ENCODE measurements at places on chromosomes 16 and 17.

DNA sequence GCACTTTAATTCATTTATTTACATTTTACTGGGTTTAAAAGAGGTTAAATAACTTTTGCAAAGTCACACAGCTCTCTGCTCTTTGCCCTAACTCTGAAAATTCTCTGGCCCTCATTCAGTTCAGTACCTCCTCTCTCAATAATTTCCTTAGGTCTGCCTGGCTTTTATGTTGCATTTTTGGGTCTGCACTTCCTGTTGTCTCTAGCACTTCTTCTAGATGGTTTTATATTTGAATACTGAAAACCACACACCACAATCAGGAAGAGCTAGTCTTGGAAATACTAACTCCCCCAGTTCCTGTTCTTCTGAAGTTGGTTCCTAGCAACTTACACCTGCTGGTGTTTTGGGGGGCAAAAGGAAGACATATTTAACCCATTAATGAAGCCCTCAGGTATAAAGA lies 577.9 kb downstream of the HS3ST4 start:
- no peak for DNase-seq

GRCh38 chr16:11586856-11587642 lies at the start of gene LITAF:
LITAF (minus strand) TSS chr16:11586919; CDS start chr16:11556730, 30,189 bp downstream.
- DNase-seq, result no peak

GRCh38 chr16:61891460-61891859 lies 144.8 kb downstream of the CDH8 start:
- DNase-seq, result no peak

GRCh38 chr16:18999045-18999393 lies 15.3 kb downstream of the TMC7 start:
- no peak for DNase-seq

- no peak for DNase-seq
Measured at GRCh38 chr16:27531826-27532800, 17.6 kb downstream of the GTF3C1 start.

Measured in activated CD4-positive, alpha-beta T cell treated with anti-CD3 and anti-CD28 coated beads for 24 hours (primary cell).